ENCODE measurements at places on chromosomes 5 and 9.

DNA sequence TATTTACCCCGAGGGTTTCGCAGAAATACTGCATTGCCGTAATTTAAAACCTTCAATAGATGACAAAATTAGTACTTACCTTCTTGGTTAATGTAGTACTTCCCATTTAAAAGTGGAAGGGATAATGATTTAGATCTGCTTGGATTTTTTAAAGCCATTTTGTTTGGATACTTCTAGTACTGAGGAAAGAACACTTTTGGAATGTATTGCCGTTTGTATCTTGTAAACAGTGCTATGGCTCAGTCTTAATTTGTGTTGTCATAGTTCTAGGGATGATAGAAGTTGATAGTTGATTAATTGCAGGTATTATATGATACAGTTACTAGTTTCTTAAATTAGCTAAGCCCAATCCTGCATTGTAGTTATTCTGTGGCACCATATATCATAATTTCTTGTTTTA lies 33.1 kb downstream of the TNPO1 start:
- DNase-seq: peak; percentile 33

DNA sequence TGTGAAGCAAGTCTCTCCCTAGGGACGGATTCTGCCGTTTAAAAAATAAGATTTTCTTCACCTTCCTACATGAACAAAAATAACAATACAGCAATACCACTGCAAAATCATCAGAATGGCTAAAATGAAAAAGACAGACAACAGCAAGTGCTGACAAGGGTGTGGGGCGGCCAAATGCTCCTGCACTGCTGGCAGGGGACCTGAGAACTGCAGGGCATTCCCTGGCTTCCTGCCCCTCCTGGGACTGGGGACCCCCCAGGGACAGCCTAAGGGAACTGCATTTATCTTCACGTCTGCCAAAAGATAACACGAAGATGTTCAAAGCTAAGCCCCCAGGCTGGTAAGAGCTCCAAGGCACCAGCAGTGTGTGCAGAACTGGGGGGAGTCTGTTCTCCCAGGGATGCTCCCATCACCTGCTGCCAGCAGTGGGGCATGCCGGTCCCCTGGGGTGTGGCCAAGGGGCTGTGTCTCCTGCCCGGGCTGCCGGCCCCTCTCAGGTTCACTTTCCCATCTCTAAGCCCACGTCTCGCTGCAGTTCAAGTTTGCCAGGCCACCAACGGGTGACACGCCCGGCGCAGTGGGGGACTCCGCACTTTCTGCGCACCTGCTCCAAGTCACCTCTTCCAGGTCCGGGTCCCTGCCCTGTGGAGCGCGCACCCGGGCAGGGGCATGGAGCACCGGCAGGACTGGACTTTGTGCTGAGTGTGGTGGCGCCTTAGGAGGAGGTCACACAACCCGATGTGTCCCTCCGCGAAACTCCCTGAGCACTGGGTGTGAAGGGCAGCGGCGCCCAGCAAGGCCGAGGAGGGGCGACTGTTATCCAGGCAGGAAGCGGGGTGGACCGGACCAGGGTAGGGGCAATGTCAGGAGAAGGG lies 4.5 kb upstream of the EGFL7 start:
- DNase-seq: no peak

- DNase-seq: no peak
Measured at GRCh38 chr5:122202952-122203351, 73.6 kb downstream of the ZNF474 start.

DNA sequence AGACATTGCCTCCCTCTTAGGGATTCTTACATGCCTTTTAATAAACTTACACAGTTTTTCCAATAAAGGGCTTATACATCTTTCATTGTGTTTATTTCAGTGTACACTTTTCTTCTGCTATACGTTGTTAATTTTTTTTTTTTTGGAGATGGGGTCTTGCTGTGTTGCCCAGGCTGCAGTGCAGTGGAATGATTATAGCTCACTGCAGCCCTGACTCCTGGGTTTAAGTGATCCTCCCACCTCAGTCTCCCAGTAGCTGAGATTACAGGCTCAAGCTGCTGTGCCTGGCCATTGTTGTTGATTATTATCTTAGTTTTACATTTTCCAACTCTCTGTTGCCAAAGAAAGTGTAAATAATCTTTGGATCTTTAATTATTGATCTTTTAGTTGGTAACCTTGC lies 89.8 kb downstream of the GTF3C4 start:
- DNase-seq: no peak
